ENCODE measurements at places on chromosomes 16 and 17.
A peak's percentile ranks its signal among the peaks of the same experiment; 100 is the strongest.

DNA sequence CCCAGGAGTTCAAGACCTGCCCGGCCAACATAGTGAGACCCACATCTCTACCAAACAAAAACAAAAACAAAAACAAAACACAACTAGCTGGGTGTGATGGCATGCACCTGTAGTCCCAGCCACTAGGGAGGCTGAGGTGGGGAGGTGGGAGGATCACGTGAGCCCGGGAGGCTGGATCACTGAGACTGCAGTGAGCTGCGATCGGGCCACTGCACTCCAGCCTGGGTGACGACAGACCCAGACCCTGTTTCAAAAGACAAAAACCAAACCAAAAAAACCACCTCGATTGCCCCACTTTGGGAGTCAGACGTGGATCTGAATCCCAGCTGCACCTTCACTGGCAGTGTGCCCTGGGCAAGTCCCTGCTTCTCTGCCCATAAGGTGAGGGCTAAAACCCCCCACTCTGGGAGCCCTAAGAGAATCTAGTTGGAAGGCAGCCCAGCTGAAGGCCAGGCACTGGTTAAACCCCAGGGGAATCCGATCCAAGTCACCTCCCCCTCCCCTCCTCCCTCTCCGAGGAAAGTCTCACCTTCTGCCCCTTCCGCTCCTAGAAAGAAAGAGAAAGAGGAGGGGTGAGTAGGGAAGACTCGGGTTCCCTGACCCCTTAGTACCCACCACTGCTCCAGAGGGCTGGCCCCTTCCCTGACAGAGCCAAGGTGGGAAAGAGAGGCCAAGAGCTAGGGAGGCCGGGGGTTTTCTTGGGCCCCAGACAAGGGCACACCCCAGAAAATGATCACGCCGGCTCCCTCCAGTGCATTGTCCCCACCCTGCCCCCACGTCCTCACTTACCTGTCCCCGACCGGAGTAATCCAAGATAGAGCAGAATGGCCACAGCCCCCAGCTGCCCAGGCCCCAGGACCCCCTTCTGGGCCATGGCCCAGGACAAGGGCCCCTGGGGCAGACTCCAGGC is 647 bp downstream of the PRSS8 start:
- DNase-seq, result peak; percentile 83
- peak overlapping the region; percentile 87 for H3K4me3 ChIP-seq
- peaks cover 39% of the 10 kb centered on the region for H3K4me1 ChIP-seq
- no peaks in the 10 kb centered on the region for H3K27me3 ChIP-seq

DNA sequence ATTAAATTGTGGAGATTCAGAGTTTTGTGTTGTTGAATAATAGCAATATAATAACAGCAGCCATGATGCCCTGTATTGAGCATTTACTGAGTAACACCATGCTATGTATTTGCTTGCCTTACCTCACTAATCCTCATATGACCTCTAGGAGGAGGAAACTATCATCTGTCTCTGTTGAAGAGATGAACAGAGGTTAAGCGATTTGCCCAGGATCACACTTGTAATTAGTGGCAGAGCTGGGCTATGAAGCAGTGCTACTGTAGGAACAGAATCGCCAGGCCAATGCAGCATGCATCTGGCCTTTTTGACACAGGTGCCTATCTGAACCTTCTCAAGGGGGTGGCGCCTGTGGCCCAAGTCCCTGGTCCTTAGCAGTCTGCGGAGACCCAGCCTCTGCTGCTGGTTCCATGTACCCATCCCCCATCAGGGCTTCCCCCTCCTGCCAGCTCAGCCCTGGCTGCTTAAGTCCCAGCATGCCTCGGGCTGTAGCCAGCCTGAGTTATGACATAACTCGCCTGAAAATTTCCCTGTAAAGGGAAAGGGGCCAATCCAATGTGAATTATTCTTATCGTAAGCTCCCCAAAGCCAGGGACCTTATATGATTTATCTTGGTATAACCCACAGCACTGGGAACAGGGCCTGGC is 50.4 kb upstream of the HS3ST2 start:
- no peaks in the 10 kb centered on the region for H3K36me3 ChIP-seq
- no peaks in the 10 kb centered on the region for H3K27me3 ChIP-seq
- DNase-seq, result no peak
- peaks cover 6% of the 10 kb centered on the region for H3K4me1 ChIP-seq
- H3K4me3 ChIP-seq, result no peak overlapping the region

DNA sequence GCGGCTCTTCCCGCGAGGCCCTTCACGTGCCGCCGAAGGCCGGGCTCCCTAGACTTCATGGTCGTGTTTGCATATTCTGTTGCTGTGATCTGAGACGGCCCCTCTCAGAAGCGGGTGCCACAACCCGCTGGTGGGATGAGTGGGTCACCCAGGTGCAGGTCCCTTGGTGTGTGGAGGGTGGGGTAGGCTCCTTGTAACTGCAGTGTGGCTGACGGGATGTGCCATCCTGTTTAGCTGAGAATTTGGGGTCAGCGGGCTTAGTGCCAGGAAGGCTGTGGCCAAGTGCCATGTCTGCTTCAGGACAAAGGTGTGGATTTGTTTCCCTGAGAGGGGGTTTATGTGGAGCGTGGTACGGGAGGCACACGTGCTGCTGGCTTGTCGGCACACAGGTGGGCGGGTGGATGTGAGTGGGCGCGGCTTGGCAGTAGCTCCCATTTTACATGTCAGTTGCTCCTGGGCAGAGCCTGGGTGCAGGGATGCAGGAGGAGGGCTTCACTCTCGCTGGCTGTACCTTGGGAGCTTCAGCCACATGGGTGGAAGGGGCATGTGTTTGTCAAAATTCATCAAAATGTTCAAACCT is 9.2 kb upstream of the WFIKKN1 start:
- no peaks in the 10 kb centered on the region for H3K36me3 ChIP-seq
- H3K4me3 ChIP-seq, result no peak overlapping the region
- no peak for DNase-seq
- no peak overlapping the region for H3K27ac ChIP-seq
- no peaks in the 10 kb centered on the region for H3K27me3 ChIP-seq

DNA sequence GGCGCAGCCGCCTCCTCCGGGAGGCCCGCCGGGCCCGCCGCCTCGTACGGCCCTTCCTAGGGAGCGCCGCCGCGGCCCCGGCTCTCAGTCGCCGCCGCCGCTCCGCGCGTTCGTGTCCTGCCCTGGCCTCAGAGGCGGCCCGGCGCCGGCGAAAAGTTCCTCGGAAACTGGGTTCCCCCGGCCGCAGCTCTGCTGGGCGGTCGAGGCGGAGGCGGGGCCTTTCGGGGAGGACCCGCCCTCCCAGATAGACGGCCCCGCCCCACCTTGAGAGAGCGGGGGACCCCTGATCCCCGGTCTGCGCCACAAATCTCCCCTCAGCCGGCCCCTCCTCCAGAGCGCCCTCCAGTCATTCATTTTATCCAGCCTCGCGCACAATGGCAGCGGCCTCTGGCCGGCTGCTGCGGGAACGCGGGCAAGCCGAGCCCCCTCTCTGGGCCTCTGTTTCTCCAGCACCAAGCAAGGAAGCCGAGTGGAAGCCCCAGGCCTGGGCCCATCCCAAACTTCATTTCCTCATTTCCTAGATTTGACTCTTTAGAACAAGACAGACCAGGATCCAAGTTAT is at the start of gene SREBF1:
Gene SREBF1, minus strand, starts transcription at position 169 of the 562 bp plus-strand sequence. CDS start 169 bp downstream, outside the sequence.
- peak; percentile 89 for DNase-seq
- peak within 1 kb of the TSS; percentile 99 for H3K27ac ChIP-seq
- peak within 1 kb of the TSS; percentile 80 for H3K4me3 ChIP-seq

DNA sequence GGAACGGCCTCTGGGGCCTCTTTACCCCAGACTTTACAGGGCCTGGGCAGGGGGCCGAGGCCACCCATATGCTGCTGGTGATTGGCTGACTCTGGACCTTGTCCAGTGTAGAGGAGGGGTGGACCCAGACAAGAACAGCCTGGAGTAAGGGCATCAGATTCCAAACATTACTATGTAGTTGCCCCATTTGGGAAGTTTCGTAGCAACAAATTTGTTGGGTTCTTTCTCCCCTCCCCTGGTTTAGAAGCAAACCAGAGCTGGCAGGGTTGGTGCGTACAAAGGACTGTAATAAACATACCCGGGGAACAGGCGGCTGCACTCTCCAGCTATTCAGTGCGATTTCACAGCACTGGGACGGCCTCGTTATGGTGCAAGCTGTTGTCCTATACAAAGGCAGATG is 145.5 kb downstream of the NTN1 start:
- no peak overlapping the region for H3K4me3 ChIP-seq
- DNase-seq, result no peak
- no peak overlapping the region for H3K27ac ChIP-seq
- no peaks in the 10 kb centered on the region for H3K36me3 ChIP-seq
- no peaks in the 10 kb centered on the region for H3K27me3 ChIP-seq

DNA sequence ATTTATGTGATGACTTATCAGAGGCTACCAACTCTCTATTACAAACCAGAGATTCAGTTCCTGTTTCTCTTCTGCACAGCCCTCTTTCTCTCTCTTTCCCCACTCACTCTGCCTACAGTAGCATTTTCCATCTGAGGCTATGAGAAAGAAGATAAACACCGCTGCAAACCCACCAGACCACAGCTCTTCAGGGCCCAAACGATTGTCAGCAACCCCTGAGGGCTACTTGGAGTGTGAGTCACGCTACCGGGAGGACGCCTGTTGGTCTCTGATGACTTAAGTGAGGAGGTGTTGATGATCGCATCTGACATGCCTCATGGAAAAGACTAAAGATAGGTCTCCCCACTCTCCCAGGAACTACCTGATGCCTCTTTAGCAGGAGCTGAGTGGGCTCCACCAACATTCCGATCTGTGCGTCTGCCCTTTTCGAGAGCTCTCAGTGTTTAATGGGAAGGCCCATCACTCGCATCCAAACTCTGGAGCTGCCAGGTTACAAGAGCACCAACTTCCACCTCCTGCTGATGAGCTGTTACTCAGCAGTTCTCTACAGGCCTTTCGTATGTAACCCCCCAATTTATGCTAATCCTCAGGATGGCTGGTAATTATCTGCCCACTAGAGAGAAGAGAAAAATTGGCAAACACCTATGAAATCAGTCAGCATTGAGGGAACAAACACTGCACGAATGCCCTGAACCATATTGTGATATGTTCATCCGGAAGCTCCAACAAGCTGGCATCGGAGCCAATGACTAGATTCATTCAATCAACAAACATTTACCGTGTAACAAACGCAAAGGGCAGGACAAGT is 9.2 kb downstream of the GRIN2A start:
- H3K4me3 ChIP-seq, result no peak overlapping the region
- no peak overlapping the region for H3K27ac ChIP-seq
- DNase-seq, result no peak
- H3K27me3 ChIP-seq, result no peaks in the 10 kb centered on the region
- no peaks in the 10 kb centered on the region for H3K4me1 ChIP-seq
- H3K36me3 ChIP-seq, result no peaks in the 10 kb centered on the region

- H3K27me3 ChIP-seq, result no peaks in the 10 kb centered on the region
- peaks cover 17% of the 10 kb centered on the region for H3K36me3 ChIP-seq
- H3K4me1 ChIP-seq, result no peaks in the 10 kb centered on the region
- no peak overlapping the region for H3K4me3 ChIP-seq
These were observed 7.9 kb downstream of the ENGASE start for GRCh38 chr17:79082311-79083190.

DNA sequence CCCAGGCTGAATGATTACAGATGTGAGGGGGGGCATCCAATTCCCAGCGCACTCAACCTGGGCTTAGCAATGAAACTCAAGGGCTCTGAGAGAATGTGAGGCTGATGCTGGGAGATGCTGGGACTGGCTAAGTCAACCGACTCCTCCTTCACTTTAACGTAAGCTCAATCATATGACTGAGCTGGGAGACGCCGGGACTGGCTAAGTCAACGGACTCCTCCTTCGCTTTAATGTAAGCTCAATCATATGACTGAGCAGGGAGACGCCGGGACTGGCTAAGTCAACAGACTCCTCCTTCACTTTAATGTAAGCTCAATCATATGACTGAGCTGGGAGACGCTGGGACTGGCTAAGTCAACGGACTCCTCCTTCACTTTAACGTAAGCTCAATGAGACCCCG is 179.4 kb downstream of the VPS53 start:
- no peaks in the 10 kb centered on the region for H3K27me3 ChIP-seq
- no peak overlapping the region for H3K4me3 ChIP-seq
- peak; percentile 75 for DNase-seq
- no peak overlapping the region for H3K27ac ChIP-seq
- peaks cover 40% of the 10 kb centered on the region for H3K36me3 ChIP-seq

GRCh38 chr16:71528257-71528656 is 2.0 kb downstream of the CHST4 start:
- no peaks in the 10 kb centered on the region for H3K27me3 ChIP-seq
- H3K4me3 ChIP-seq, result no peak overlapping the region
- H3K27ac ChIP-seq, result no peak overlapping the region
- no peaks in the 10 kb centered on the region for H3K36me3 ChIP-seq

DNA sequence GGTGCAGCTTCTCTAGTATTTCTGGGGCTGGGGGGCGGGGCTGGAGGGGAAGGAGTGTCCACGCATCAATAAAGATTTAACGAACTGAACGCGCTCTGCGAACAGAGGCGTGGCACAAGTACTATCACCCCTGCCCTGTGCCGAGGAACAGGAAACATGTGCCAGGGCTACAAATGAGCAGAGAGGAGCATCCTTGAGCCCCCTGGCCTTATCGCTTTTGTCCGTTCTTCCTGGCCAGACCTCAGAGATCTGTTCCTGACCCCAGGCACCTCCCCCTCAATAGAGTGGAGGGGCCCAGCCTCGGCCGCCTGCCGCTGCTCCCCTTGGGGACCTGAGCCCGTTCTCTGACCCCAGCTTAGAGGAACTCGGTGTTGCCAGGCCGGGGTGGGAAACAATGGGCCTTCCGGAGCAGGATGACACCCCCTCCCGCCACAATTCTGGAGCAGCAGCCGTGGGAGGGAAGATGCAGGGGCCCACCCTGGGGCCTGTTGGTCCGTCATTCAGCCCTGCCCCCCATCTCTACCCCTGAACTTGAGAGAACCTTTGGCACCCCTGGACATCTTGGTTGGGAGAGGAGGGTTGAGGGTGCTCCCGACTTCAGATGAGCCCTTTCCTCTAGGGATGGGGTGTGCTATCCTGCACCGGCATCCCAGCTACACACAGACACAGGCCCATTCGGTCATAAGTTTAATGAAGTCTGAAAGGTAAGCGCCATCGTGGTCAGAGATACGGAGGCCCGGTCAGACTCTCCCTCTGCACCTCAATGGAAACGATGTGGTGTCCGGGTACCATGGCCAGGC is 1.1 kb downstream of the NAA38 start:
- DNase-seq, result peak; percentile 62
- peaks cover 8% of the 10 kb centered on the region for H3K36me3 ChIP-seq
- peak overlapping the region; percentile 93 for H3K27ac ChIP-seq
- no peaks in the 10 kb centered on the region for H3K27me3 ChIP-seq
- peak overlapping the region; percentile 80 for H3K4me3 ChIP-seq

DNA sequence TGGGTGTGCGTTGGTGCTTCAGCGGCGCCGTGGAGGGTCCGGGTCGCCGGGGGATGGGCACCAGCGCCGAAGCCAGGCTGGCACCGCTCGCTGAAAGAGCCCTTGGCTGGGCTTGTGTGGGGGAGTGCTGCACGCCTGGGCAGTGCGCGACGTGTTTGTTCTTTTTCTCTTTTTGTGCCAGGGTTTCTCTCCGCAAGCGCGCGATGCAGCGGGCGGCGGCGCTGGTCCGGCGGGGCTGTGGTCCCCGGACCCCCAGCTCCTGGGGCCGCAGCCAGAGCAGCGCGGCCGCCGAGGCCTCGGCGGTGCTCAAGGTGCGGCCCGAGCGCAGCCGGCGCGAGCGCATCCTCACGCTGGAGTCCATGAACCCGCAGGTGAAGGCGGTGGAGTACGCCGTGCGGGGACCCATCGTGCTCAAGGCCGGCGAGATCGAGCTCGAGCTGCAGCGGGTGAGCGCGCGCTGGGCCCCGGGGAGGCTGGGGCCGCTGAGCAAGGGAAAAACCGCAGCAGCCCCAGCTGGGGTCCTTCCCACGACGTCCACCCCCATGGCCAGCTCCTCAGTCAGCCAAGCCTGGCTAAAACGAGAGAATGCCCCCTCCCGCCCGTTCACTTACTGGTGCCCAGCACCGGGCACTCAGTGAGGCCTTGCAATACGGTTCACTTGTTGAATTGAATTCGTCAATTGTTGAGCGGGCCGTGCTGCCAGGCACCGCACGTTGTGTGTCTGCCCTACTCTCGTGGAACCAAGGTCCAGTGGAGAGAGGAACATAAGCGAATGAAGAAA is 541 bp downstream of the GPT2 start:
- DNase-seq, result no peak
- peak overlapping the region; percentile 59 for H3K27ac ChIP-seq
- no peaks in the 10 kb centered on the region for H3K36me3 ChIP-seq

Measured in kidney (tissue), 22 donors.